Activated T-helper 9 cell treated with anti-CD3 and anti-CD28 coated beads, Interleukin-2, amount 50 U/mL, for 16 hours (primary cell): ENCODE measurements at places on chromosomes 5 and 9.

DNA sequence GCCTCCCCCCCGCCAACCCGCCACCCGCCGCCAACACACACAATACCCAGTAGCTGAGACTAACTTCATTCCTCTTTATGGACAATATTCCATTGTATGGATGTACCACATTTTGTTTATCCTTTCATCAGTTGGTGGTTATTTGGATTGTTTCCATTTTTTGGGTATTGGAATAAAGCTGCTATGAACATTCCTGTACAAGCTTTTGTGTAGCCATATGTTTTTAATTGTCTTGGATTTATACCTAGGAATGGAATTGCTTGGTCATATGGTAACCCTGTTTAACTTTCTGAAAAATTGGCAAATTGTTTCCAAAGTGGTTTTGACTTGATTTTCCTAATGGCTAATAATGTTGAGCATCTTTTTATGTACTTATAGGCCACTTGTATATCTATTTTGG lies 4.9 kb upstream of the UBTD2 start:
- no peak for DNase-seq

DNA sequence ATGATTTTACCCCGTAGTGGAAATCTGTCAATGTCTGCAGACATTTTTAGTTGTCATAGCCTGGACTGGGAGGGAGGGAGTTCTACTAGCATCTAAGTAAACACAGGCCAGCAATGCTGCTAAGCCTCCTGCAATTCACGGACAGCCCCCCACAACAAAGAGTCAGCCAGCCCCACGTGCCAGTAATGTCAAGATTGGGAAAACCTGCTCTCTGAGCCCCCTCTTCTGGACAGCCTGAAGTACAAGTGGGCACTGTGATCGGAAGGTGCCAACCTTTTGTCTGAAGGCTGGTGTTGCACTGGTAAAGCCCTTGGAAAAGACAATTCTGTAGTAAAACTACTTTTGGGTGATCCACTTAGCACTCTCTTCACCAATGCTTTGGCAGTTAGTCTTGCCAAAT lies 154.5 kb downstream of the TARS1 start:
- DNase-seq, result no peak

DNA sequence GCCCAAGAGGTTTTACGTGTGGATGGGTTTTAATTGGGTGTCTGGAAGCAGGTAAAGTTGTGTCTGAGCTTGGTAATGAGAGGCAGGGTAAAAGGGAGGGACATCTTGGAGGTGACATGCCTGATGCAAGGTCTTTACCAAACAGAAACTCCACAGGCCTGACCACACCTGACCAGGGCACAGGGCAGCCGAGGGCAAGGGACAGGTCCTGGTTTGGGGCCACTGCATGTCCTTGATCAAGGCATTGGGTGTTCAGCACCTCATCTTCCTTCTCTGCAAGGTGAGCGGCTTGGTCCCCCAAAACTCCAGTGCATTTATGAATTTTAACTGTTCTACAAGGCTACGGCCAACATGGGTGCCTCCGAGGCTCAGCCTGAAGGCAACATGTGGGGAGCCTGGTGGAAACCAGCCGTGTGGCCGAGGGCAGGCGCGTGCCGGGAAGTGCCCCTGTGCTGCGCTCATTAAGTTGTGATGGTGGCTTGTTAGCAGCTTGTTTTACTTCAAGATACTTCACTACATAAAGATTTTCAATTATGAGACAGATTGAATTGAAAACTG lies 30.7 kb upstream of the LPCAT1 start:
- no peak for DNase-seq

DNA sequence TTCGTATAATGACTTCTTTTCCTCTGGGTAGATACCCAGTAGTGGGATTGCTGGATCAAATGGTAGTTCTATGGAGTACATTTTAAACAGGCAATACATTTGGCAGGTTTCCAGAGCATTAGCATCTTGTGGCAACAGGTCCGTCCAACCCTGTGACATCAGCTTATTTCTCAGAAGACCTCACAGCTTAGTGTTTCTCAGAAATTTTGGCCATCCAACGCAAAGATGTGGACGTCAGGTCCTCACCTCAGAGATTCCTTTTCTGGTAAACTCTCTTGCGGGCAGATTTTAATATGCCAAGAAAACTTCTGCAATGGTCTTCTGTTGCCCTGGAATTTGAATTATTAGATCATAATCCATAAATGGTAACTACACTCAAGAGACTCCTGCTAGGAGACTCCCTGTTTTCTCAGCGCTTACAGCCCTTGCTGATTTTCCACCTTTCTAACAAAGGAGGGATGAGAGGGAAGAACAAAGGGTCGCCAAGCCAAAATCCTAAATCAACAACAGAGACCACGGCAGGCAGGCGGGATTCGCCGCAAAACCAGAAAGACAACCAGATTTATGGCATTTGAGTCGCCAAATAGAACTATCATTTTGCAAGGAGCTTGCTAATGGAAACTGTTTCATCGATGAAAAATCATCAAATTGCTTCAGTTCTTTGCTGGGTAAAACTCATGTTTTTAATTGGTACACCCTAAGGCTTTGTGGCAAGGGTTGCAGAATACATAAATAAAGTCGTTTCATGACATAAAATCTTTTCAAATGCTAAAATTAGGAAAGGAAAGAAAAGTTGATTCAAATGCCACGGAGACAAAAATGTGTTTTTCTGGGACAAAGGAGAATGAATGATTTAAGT lies 34.1 kb upstream of the PLPP1 start:
- no peak for DNase-seq

DNA sequence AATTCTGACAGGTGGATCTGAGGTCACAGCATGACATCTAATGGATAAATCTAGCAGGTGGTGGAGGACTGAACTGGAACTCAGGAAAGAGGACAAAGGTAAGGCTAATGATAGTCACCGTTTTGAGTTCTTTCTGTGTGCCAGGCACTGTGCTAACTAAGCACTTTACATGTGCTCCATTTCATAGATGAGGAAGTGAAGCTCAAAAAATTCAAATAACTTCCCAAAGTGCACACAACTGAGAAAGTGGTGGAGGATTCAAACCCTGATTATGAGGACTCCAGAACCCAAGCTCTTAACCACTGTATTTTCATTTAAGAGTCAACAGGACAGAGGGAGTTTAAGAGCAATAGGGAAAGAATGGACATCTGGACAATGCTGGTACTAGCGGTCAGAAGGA lies 7.1 kb upstream of the DELE1 start:
- no peak for DNase-seq

- DNase-seq, result no peak
Observed at GRCh38 chr5:163789870-163790269, 284.5 kb downstream of the MAT2B start.

GRCh38 chr9:135920973-135921585 lies 13.7 kb upstream of the CAMSAP1 start:
- DNase-seq, result no peak

DNA sequence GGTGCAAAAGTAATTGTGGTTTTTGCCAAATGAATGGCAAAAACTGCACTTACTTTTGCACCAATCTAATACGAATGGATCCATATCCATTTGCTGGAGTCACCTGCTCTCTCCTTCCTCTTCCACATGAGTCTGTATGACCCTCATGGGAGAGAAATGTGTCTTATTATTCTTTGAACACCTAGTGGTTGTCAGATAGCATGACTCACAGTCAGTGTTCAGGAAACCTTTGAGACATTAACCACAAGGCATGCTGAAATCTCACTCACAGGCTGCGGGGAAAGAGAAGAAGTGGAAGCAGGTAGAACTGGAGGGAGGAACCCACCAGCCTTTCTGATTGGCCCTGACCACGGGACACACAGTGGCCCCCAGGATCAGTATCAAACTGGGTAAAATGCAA lies 222.8 kb upstream of the KLF4 start:
- DNase-seq, result no peak

DNA sequence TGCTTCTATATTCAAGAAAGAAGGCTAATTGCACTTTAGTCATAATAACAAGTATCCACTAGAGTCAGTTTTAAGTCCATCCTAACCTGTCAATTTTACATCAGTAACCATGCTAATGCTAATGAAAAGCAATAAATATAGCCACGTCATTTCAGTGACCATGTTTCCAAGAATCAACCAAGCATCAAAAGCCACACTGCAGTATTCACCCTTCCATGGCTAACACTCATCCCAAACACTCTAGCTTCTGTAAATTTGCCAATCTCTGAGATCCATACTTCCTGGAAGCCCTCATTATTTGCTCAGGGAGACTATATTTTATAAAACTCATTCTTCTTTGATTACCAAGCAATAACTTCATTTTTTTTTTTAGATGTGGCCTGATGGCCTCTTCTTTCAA lies 712.0 kb downstream of the CETN3 start:
- no peak for DNase-seq

DNA sequence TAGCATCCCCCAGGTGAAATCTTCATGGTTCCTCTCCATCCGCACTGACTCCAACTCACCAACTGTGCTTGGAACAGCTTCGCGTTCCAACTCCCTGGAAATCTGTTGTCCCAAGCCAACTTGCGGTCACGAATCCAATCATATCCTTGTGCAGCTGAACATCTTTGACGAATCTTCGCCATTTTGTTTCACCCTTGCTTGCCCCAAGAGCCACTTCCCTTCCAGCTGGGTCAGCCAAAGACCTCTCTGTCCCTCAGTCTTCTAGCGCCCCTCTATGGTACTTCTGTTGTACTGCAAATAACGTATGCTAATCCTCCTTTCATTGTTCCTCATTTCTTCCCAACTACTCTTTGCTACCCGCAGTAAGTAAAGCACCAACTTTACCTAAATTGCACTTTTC lies 61.0 kb upstream of the TARS1 start:
- no peak for DNase-seq

DNA sequence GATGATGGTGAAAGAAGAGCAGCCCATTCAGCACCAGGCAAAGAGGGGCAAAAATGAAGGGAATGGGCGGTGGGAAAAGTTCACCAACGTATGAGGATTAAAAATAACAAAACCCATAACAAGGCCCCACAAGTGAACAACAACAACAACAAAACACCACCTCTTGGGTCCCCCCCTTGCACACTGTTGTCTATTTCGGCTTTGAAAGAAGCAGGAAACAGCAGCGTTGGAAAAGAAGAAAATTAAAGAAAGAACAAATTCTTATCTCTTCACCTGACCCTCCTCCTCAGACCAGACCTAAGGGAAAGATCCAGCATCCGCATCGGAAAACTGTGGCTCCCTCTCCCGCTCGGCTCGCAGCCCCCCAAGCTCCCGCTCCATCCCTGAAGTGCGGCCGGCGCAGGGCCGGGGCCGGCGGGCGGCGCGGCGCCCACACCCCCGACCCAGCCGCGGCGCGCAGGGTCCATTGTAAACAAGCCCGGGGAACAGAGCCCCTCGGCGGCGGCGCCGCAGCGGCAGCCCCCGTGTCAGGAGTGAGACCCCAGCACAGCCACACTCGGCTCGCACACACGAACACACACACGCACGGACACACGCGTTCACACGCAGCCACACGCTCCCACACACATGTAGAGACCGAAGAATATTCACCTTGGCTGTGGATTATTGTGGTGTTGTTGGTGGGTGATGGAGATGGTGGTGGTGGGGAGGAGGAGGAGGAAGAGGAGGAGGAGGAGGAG lies 535 bp downstream of the RFX3 start:
- DNase-seq, result no peak

- no peak for DNase-seq
Observed at GRCh38 chr9:135343136-135343535, 136.4 kb upstream of the PPP1R26 start.

DNA sequence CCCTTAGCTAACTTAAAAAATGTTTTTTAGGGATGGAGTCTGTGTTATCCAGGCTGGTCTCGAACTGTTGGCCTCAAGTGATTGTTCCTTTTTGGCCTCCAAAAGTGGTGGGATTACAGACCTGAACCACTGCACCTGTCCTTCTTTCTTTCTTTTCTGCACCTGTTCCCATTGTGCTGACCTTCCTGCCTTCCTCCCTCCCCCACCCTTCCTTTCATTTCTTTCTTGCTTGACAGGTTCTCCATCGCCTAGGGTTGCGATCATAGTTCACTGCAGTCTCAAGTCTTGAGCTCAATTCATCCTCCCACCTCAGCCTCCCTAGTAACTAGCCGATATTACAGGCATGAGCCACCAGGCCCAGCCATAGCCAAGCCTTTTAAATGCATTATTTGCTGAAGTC lies 20.6 kb downstream of the JMY start:
- no peak for DNase-seq

DNA sequence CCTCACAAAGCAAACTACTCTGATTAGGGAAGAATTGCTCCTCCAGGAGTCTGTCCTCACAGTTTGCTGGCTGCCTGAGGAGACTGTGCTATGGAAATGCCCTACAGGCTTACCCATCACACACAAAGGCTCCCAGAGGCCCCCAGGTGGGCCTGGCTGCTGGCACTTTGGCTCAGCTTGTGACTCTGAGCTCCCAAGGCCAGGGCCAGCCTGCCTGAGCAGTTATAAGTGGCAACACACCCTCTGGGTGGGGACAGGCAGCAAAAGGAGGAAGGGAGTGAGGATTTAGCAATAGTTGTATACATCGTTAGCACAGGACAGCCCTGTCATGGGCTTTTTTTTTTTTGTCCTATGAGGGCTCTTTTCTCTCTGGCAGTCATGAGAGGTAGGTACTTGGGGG lies 103.5 kb downstream of the DAPK1 start:
- no peak for DNase-seq

DNA sequence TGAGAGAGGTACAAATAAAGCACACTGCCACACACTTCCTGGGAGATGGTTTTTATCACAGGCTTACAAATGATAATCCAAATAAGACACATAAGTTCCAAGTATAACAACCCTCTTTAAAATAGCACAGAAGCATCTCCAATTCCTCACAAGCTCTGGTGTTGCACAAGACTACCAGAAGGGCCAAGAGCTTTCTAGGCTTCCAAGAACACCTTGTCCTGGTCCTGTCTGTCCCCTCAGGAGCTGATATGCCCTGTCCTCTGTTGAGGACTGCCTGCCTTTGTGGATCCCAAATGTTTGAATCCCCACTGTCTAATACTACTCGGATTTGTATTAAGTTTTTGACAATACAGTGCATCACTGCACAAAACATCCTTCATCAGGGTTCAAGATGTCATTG lies 110.1 kb downstream of the SPOCK1 start:
- no peak for DNase-seq

- peak; percentile 92 for DNase-seq
Observed at GRCh38 chr9:136728080-136728547, 14.6 kb downstream of the LCN10 start.

DNA sequence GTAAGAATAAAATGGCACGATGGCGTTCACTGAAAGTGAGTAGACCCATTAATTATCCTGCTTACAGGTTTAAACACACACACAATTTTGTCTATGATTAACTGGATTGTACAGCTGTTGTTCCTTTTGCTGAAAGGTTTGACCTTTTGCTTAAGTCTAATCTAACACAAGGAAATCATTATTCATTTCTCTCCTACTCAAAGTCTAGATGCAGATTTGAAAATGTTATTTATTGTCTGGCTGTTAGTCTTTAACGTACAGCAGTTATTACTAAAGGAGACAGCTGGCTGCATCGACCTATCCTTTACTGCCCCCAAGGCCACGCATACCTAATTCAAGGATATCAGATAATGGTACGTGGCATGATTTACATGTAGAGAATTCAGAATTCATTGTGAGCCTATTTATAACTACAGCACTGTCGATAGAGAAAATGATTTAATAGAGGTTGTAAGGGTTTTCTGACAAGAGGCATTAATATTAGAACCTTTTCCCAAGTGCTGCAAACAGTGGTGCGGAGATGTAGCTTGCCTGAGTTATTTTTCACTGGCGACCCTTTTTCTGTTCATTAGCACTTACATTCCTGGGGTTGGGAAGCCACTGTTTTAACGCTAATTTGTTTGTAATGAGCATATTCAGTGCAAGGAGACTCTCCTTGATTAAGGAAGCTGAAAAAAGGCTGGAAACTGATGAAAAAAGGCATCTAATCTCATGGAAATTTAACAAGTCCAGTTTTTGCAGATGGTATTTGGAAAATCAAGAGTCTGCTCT lies 368.4 kb upstream of the GRAMD2B start:
- DNase-seq, result no peak
